Posterior vena cava (tissue), 2 donors: ENCODE measurements at places on chromosomes 13 and 19. TPM values are rescaled to one million over a fixed set of nuclear protein-coding genes. Genes with fewer than 3 reads are reported as not detected.

RANBP3 gene
- total RNA-seq, result 48.3 TPM

C5AR1 gene
- 30.6 TPM for total RNA-seq

ANKRD24 gene
- total RNA-seq, result 1.00 TPM

CXCL17 gene
- not detected for total RNA-seq
